ENCODE measurements at places on chromosomes 3 and 15.

- H3K4me3 ChIP-seq = no peak overlapping the region
- H3K4me1 ChIP-seq = peaks cover 27% of the 10 kb centered on the region
- H3K27me3 ChIP-seq = no peaks in the 10 kb centered on the region
- H3K27ac ChIP-seq = no peak overlapping the region
- DNase-seq = no peak
These were observed 2.7 kb upstream of the PCNP start for GRCh38 chr3:101571028-101571895.

- H3K36me3 ChIP-seq = peaks cover 22% of the 10 kb centered on the region
- no peaks in the 10 kb centered on the region for H3K27me3 ChIP-seq
- H3K4me1 ChIP-seq = no peaks in the 10 kb centered on the region
- no peak for DNase-seq
- H3K27ac ChIP-seq = no peak overlapping the region
These were observed 9.1 kb upstream of the NEK10 start for GRCh38 chr3:27378331-27378730.

- DNase-seq = peak; percentile 6
- H3K36me3 ChIP-seq = no peaks in the 10 kb centered on the region
- peak overlapping the region; percentile 33 for H3K27ac ChIP-seq
- no peaks in the 10 kb centered on the region for H3K27me3 ChIP-seq
- H3K4me3 ChIP-seq = peak overlapping the region; percentile 88
- no peaks in the 10 kb centered on the region for H3K4me1 ChIP-seq
These were observed 703 bp downstream of the PEAK1 start for GRCh38 chr15:77418966-77419835.

DNA sequence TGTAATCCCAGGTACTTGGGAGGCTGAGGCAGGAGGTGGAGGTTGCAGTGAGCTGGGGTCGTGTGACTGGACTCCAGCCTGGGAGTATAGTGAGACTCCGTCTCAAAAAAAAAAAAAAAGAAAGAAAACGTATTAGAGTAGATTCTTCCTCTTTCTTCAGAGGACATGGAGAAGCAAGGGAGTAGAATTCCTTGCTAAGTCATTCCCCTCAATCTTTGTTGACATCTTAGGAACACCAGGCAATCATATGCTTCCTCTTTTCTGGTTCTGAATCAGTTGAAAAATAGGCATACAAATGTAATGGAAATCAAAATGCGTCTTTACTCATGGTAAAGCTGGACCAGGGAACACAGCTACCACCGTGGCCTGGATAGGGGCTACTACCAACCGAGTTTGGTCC, 38.3 kb upstream of the ATOSA start:
- H3K27ac ChIP-seq = no peak overlapping the region
- H3K4me1 ChIP-seq = no peaks in the 10 kb centered on the region
- no peak overlapping the region for H3K4me3 ChIP-seq
- no peaks in the 10 kb centered on the region for H3K36me3 ChIP-seq
- DNase-seq = no peak
- no peaks in the 10 kb centered on the region for H3K27me3 ChIP-seq

- H3K36me3 ChIP-seq = no peaks in the 10 kb centered on the region
- no peaks in the 10 kb centered on the region for H3K4me1 ChIP-seq
- no peak overlapping the region for H3K4me3 ChIP-seq
- no peaks in the 10 kb centered on the region for H3K27me3 ChIP-seq
- no peak for DNase-seq
These were observed 26.8 kb downstream of the MEGF11 start for GRCh38 chr15:66226736-66227135.

DNA sequence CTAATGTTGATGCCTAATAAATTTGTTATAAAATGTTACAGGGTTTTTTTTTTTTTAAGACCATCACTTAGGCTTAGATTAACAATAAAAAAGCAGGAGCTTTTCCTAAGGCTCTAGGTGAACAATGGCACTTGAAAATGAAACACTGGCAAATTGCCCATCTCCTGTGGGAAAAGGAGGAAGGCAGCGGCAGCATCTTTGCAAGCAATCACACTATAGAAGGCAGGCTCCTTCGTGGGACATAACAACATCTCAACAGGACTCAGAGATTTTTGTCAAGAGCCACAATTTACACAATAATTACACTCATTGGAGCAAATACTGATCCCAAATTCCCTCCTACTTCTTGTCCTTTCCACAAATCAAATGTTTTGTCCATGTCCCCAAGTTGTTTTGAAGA, 646.7 kb downstream of the ROBO2 start:
- H3K36me3 ChIP-seq = no peaks in the 10 kb centered on the region
- H3K27ac ChIP-seq = no peak overlapping the region
- no peak overlapping the region for H3K4me3 ChIP-seq
- no peaks in the 10 kb centered on the region for H3K27me3 ChIP-seq
- no peak for DNase-seq
- no peaks in the 10 kb centered on the region for H3K4me1 ChIP-seq

DNA sequence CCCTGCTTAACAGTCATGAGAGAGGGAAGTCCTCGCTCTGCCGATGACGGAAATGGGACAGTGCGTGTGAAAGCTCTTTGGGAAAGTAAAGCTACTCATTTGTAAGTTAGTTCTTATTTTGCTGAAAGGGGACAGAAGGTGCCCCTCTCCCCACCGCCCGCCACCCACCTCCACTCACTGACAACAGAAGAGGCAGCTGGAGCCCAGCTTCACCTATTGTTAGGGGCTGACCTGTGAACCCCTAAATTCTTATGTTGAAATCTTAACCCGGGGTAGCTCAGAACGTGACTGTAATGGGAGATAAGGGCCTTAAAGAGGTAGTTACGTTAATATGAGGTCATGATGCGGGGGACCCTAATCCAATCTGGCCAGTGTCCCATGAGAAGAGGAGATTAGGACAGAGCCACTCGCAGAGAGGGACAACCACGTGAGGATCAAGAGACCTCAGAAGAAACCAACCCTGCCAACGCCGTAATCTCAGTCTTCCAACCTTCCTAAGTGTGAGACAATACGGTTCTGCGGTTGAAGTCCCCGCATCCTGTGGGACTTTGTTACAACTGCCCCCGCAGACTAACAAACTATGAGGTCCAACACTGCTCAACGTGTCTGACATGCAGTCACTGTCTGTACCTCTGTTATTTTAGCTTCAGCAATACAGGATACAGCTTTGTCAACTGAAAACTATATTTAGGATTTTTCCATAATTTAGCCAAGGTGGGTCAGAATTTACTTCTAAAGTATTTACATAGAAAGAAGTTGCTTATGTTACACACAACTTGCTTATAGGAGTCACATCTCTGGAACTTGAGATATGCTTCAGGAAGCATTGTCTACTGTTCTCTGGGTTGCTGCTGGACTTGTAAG, 51.7 kb downstream of the PCSK6 start:
- H3K4me3 ChIP-seq = no peak overlapping the region
- H3K36me3 ChIP-seq = no peaks in the 10 kb centered on the region
- H3K4me1 ChIP-seq = no peaks in the 10 kb centered on the region
- no peak overlapping the region for H3K27ac ChIP-seq
- no peaks in the 10 kb centered on the region for H3K27me3 ChIP-seq

DNA sequence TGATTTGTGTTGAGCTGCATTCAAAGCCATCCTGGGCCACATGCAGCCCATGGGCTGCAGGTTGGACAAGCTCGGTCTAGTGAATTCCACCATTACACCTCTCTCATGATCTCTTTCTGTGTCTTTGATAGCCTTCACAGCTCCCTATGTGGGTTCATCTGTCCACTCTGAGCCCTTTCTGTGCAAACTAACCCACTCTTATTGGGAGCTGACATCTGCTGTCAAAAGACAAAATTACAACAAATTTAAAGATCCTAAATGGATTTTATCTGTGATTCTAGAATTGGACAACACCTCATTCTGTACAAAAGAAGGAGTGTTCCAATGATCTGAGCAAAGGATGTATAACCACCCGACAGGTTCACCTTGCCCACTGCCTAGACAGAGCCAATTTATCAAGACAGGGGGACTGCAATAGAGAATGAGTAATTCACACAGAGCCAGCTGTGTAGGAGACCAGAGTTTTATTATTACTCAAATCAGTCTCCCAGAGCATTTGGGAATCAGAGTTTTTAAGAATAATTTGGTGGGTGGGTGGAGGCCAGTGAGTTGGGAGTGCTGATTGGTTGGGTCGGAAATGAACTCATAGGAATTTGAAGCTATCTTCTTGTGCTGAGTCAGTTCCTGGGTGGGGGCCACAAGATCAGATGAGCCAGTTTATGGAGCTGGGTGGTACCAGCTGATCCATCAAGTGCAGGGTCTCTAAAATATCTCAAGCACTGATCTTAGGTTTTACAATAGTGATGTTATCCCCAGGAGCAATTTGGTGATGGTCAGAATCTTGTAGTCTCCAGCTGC, 2.6 kb upstream of the XYLB start:
- no peak overlapping the region for H3K4me3 ChIP-seq
- H3K27me3 ChIP-seq = no peaks in the 10 kb centered on the region
- H3K27ac ChIP-seq = no peak overlapping the region
- no peaks in the 10 kb centered on the region for H3K36me3 ChIP-seq
